Stimulated activated CD4-positive, alpha-beta T cell treated with anti-CD3 and anti-CD28 coated beads, TNF-alpha, amount 100 ng/mL, for 1 hour (primary cell): ENCODE measurements at places on chromosomes 7 and 10.

DNA sequence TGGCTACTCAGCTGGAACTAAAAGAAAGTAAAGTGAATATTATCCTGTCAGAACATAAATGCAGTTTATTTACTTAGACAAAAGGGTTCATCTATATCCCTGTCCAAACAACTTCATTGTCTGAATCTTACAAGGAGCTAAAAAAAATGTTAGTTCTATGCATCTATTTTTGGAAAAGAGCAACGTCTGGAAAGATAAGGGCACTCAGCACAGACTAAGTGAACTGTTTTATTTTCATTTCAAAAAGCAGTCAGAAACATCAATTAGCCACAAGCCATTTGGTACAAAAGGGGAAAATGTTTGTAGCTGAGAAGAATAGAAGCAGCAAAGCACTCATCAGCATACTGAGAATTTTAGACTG lies 245.5 kb downstream of the FOXP2 start:
- DNase-seq: no peak

GRCh38 chr10:1645896-1646295 lies 91.4 kb downstream of the ADARB2 start:
- no peak for DNase-seq

GRCh38 chr7:149415391-149416071 lies 45.3 kb downstream of the ZNF777 start:
- no peak for DNase-seq

DNA sequence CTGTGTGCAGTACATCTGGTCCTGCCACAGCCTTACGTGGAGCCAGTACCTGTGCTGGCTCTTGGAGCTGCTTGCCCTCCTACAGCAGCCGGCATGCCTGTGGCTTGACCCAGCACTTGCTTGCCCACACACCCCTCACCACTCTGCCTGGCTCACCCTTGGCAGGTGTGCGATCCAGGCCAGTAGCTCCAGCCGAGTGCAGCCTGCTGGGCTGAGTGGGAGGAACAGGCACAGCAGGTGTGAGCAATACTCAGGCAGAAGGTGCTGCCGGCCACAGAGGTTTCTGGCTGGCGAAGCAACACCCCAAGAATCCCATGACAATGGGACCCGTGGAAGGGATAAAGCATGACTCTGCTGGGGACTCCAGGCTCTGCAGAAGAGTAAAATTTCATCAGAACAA lies 173.5 kb upstream of the ADCY1 start:
- no peak for DNase-seq

DNA sequence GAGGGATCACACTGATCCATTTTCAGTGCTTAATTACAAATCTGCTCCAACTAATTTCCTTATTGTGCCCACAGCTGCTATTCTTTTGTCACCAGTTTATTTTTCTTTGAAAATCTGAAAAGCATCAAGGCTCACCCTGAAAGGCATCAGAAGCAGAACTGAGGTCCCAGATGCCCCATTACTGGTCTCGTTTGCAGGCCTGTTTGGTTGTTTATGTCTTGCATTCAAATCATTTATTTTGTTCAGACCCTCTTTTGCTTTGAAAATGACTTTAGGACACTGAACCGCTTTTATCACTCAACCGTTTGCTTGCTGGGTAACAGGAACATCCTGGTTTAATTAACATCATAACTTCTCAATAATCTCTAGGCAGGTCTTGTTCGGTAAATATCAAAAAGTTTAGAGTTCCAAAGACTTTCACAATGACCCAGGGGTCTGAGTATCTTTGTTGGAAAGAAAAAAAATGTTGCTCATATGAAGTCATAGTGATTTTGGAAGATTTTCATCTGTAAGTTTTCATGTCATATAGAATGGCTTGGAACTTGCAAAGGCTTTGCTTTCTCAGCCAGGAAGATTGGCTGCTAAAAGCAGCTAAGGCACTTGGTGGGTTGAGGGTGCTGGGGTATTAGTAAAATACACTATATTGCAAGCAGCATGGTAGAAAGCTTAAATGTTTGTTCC lies 398.3 kb upstream of the NPVF start:
- DNase-seq: no peak

DNA sequence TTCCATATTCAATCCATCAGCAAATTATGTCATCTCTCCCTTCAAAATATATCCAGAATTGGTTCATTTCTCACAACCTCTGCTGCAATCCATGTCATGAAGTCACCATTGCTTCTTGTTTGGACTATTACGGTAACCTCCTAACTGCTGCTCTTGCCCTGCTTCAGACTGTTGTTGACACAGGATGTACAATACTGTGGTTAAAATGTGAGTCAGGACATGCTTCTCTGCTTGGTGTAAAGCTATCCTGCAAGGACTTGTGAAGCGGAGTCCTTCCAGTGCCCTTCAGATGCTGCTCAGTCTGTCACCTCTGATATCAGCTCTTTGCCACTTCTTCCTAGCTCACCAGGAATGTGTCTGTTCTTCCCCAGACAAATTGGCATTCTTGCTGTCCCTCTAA lies 10.4 kb upstream of the NXPH1 start:
- no peak for DNase-seq

DNA sequence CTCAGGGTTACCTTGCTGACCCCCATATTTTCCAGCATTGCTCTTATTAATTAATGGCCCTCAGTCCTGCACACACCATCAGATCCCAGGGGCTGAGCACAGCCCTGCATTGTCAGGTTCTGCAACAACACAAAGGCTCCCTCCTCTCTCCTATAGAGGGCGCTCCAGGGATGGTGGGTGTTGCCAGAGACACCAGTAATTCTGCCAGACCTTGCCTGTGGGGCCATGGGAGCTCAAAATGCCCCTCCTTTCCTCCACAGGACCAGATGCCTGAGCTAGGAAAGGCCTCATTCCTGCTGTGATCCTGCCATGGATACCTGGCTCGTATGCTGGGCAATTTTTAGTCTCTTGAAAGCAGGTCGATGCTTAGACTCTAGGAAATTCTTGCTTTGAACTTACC lies 42.8 kb upstream of the PRSS58 start:
- DNase-seq: no peak

- DNase-seq: no peak
These were observed 323.3 kb upstream of the ZMIZ1 start for GRCh38 chr10:78745441-78745840.

- DNase-seq: no peak
These were observed 58.3 kb upstream of the EGFR start for GRCh38 chr7:54960517-54960916.

DNA sequence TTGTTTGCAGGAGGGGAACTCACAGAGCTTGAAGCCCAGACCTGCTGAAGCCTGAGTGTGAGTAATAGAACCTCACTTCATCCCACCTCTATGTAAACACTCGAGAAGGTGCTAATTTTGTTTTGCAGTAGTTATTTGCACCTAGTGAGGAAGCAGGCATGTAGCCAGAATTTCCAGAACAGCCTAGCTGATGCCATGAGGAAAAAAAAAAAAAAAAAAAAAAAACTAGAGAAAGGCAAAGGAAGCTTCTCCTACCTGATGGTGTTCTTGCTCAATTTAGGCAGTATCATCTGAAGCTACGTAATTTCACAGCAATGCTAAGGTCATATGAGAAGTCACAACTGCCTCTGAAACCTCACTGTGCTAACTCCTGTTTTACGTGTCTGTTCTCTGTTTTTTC lies 13.6 kb upstream of the GPR37 start:
- no peak for DNase-seq

DNA sequence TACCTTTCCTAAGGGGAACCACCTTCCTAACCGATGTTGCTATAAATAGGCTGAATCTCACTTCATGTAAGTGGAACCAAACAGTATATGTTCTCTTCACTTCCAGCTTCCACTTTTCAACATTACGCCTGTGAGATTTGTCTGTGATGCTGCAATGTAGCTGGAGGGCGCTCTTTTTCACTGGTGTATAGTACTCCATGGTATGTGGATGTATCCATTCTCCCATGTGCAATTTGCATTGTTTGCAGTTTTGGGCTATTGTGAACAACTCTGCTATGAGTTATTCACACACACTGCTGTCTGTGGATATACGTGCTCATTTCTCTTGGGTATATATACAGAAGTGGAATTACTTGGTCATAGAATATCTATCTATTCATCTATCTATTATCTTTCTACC lies 75.9 kb upstream of the GNA12 start:
- no peak for DNase-seq

DNA sequence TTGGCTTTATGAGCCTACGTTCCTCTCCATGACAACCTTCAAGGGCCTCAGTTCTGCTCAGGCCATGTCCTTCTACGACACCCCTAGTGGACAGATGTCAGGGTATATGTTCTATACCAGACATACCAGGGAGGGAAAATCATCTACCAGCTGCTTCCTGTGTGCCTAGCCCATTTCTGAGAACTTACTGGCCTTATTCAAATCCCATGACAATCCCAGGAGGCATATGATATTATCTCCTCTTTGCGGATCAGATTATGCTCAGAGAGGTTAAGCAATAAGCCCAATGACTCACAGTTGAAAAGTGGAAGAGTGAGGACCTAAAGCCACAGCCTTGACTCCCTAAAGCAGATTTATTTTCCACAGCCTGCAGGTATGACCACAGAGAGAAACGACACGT lies 139.3 kb downstream of the GLI3 start:
- DNase-seq: no peak

GRCh38 chr7:128790315-128791041 lies 1.3 kb upstream of the CCDC136 start:
- DNase-seq: no peak

DNA sequence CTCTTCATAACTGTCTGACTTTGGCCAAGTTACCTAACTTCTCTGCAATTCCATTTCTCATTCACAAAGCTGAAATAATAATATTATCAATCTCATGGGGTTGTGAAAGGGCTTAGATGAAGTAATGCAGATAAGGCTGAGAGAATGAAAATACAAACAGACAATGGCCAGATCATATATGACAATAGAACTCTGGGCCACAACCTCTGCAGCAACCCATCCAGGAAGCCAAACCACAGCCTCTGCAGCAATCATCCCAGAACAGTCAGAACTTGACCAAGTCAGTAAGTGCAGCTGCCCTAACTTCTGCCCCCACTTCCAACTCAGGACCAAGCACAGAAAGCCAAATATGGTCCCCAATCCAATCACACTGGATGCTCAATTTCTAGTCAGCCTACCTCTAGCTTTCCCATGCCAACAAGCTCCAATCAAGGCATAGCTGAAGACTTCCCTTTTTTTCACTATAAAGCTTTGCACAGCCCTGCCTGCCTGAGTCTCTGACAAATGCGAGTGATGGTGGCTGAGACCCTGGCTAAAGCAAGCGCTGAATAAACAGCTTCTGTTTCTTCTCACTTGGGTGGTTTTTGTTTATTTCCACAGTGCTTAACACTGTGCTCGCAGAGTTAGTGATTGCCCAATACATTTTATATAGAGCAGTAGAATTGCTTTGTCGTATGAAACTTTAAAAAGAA lies 34.8 kb upstream of the TNPO3 start:
- no peak for DNase-seq

DNA sequence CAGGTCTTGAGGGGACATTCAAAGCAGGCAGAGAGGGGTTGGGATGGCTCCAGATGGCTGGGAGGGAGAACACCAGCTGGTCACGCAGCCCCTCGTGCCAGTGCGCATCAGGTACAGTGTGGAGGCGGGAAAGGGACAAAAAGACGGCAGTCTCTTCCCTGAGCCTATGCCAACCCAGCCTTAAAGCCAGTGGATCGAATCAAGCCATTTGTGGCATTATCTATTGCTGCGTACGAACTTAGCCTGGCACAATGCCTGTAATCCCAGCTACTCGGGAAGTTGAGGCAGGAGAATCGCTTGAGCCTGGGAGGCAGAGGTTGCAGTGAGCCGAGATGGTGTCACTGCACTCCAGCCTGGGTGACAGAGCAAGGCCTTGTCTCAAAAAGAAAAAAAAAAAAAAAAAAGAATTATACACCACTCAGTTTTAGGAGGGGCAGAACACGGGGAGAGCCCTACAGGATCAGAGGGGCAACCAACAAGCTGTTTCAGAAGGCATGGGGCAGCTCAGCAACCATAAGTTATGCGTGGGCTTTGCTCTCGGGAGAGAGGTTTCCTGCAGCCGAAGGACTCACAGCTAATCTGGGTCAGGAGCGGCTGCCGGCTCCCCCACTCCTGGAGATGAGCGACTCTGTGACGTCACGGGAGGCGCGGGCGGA lies 356 bp upstream of the NDUFB2 start:
- peak; percentile 77 for DNase-seq

GRCh38 chr7:51121931-51122425 lies 194.6 kb downstream of the COBL start:
- no peak for DNase-seq

DNA sequence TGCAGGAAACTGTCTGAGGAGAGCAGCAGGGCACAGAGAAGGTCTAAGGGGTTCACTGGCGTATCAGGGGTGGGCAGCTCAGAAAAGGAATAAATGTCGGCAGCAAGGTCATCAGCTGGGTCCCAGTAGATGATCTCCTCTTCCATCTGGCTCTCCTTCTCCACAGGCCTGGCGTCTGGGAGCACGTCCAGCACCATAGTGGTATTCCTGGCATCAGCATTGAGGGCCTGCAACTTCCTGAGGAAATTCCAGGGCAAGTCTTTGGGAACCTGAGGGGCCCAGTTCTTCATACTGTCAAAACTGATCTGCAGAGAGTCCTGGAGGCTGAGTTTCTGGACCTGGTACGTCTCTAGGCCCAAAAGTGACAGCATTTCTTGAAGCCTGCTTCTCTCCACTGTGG lies 9.6 kb upstream of the MRPS24 start:
- no peak for DNase-seq

GRCh38 chr10:97494151-97494550 lies 4.1 kb downstream of the MMS19 start:
- no peak for DNase-seq

- DNase-seq: no peak
These were observed 2.0 kb upstream of the WBP1L start for GRCh38 chr10:102741726-102742237.

- no peak for DNase-seq
These were observed 532.3 kb upstream of the GALNT17 start for GRCh38 chr7:70599446-70600190.

GRCh38 chr7:37069336-37069735 lies 345.0 kb upstream of the AOAH start:
- DNase-seq: no peak

DNA sequence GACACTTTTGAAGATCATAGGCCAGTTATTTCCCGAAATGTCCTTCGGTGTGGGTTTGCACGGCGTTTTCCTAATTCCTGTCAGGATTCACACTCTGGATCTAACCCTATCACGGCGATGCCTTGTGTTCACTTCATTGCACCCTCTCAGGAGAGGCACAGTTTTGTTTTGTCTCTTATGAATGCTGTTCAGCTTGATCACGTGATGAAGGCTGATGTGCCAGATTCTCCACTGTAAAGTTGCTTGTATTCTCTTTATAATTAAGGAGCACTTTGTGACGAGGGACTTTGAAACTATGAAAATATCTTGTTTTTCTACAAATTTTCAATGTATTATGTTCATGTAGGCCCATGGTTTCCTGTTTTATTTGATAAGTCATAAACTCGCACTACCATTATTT lies 568.1 kb downstream of the ACTR3B start:
- no peak for DNase-seq

DNA sequence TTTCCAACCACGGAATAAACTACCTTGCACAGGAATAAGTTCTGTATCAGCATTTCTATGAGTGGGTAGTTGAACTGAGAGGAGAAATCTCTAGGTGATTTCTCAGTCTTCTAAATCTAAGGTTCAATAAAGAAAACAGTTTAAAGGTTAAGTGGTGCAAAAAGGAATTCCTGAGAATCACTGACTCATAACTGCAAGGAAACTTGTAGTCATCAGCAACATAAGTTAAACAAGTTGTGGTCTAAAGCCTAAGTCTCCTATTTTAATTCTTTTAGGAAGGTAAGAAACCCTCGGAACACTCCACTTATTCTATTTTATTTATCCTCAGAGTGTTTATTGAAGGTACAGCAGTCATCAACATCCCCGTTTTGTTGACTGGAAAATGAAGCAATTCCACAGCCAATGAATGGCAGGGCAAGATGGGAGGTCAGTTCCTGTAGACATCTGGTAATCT lies 92.4 kb upstream of the PIK3CG start:
- no peak for DNase-seq
